ENCODE measurements at places on chromosomes 12 and 14. TPM values are rescaled to one million over a fixed set of nuclear protein-coding genes. Genes with fewer than 3 reads are reported as not detected.

Gene CTSG
- not detected for total RNA-seq

Gene AMN
- total RNA-seq, result not detected

Gene OR11H7
- not detected for total RNA-seq

Gene INF2
- total RNA-seq, result 14.4 TPM

Gene GNG2
- total RNA-seq, result 342 TPM

Gene RFX4
- total RNA-seq, result 9.4 TPM

Gene PAN2
- total RNA-seq, result 54.8 TPM

Gene VWF
- total RNA-seq, result 17.5 TPM

Gene SALL2
- total RNA-seq, result 14.4 TPM

Gene PRKAB1
- 22.2 TPM for total RNA-seq
